GM12864 (cell line): ENCODE measurements at places on chromosomes 1 and 21.

- no peak for DNase-seq
Observed at GRCh38 chr1:169924829-169925228, 31.1 kb upstream of the SCYL3 start.

- DNase-seq, result no peak
Observed at GRCh38 chr1:219050086-219050821, 123.4 kb upstream of the LYPLAL1 start.

- no peak for DNase-seq
Observed at GRCh38 chr1:19347533-19348172, 35.5 kb downstream of the SLC66A1 start.

- DNase-seq, result no peak
Observed at GRCh38 chr1:44609412-44609767, 64.9 kb downstream of the TMEM53 start.

- DNase-seq, result no peak
Observed at GRCh38 chr21:33894736-33895288, 20.8 kb downstream of the ATP5PO start.

DNA sequence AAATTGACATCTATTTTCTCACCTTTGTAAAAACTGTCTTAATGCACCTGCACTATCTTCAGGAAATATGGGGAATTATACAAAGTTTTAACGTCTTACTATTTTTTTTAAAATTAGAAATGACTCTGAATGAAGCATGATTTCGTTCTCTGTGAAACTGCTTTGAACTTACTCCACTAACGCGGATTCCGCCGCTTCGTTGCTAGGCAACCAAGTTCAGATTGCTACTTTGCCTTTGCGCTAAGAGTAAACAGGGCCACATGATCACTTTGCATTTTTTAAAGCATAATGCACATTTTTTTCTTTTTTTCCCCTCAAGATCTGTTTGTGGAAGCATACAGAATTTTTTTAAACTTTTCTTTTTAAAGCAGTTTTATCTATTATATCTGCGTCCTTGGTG lies 690.5 kb downstream of the BRINP3 start:
- no peak for DNase-seq
